Left lobe of liver (tissue), 2 donors: ENCODE measurements at places on chromosomes 7 and 10. TPM values are rescaled to one million over a fixed set of nuclear protein-coding genes. Genes with fewer than 3 reads are reported as not detected.

DNA sequence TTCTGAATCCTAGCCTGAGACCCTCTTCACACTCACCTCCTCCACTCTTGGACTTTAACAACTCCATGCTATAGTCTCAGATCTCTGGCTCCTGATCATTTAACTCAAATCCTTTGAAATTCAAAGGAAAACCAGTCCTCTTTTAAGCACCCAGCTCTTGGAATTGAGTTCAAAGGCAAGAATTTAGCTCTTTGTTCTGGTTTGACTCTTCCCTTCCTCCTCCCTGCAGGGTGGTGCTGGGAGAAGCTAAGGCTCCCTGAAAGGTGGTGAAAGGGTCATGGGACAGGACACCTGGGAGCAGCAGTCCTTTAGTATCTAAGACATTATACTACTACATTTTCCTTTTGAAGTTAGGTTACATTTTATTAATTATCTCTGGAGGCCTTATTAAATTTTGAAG, 259.4 kb downstream of the CCSER2 start:
- DNase-seq, result no peak

DNA sequence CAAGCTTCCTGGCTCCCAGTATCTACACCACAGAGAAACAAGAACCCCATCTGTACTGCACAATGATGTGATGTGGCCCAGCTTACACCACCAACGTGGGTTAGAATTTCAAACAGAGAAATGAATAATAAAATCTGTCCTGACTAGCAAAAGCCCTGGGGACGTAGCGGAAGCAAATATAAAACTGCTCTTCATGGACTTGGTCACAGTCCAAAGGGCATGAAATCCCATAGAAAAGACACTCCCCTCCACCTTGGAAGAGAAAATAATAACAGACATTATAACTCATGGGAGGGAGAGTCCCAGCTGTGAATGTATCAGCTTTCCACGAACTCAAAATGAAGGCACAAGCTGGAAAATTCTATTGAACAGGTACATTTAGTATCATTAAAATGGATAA, 205.3 kb upstream of the GALNT17 start:
- DNase-seq, result no peak

TSPAN12 gene
- 15.1 TPM for total RNA-seq

- DNase-seq, result no peak
These were observed 113.7 kb upstream of the LRRN3 start for GRCh38 chr7:110977127-110977737.
